ENCODE measurements at places on chromosomes 1 and 21. TPM values are rescaled to one million over a fixed set of nuclear protein-coding genes. Genes with fewer than 3 reads are reported as not detected.

- H3K27me3 ChIP-seq: no peaks in the 10 kb centered on the region
- no peaks in the 10 kb centered on the region for H3K4me1 ChIP-seq
- no peaks in the 10 kb centered on the region for H3K36me3 ChIP-seq
These were observed 12.2 kb upstream of the AXDND1 start for GRCh38 chr1:179353546-179353945.

Gene BRINP3
- total RNA-seq: not detected

- H3K27ac ChIP-seq: no peak overlapping the region
- no peaks in the 10 kb centered on the region for H3K27me3 ChIP-seq
- no peaks in the 10 kb centered on the region for H3K36me3 ChIP-seq
- DNase-seq: peak; percentile 38
- H3K4me3 ChIP-seq: no peak overlapping the region
These were observed 5.9 kb upstream of the CTRC start for GRCh38 chr1:15432324-15432723.

Gene FCRL5
- total RNA-seq: 2.8 TPM

DNA sequence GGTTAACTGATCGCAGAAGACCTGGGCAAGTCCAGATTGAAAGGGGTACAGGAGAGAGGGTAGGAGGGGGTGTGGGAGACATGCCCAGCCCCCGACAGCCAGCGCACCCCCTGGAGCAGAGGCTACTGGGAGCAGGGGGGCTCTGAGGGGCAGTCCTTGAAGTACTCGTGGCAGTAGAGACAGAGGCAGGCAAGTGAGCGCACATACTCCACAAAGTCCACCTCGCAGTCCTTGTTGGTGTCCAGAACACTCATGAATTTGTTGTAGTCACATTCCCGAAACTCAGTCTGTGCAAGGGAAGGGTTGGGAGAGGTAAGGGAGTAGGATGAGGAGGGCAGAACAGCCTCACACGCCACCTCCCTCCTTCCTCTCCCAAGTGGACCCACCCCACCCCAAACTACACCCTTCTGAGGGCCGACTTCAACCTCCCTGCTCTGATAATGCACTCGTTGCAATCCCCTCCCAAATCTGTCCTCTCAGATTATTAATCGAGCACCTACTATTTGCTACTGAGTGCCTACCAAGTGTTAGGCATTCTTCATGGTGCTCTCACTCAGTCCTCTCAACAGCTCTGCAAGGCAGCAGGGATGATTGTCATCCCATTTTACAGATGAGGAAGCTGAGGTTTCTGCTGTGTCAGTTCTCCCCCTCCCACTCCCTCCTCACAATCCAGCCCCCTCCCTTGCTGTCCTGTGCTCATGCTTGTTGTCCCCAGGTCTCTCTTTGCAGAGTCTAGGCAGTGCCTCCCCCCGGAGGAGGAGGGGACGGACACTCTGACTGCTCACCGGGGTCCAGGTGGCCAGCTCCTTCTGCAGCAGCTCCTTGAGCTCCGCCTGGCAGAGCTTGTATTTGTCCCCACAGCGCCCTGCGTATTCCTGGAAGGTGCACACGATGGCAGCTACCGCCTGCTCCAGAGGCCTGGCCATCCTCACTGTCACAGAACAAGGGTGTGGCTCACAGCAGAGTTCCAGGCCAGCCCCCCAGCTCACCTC is 1.2 kb downstream of the S100A3 start:
- no peak overlapping the region for H3K27ac ChIP-seq
- DNase-seq: no peak
- no peak overlapping the region for H3K4me3 ChIP-seq

Gene MANEAL
- 8.1 TPM for total RNA-seq
